Colonic mucosa (tissue), 4 donors: ENCODE measurements at places on chromosomes 2 and 18. TPM values are rescaled to one million over a fixed set of nuclear protein-coding genes. Genes with fewer than 3 reads are reported as not detected.

The CIDEA gene
- not detected for total RNA-seq

The TSGA10 gene
- 6.6 TPM for total RNA-seq

The ANKRD30BL gene
- total RNA-seq: not detected

The ACKR3 gene
- total RNA-seq: 3.5 TPM

The NDUFS1 gene
- 200 TPM for total RNA-seq

The LAMA1 gene
- 7.7 TPM for total RNA-seq

The CERKL gene
- total RNA-seq: 0.24 TPM

The UGT1A4 gene
- 0.93 TPM for total RNA-seq

The IL1A gene
- 0.45 TPM for total RNA-seq

The AKAIN1 gene
- not detected for total RNA-seq

The IRS1 gene
- total RNA-seq: 9.5 TPM

The MOGAT1 gene
- not detected for total RNA-seq

The CELF4 gene
- total RNA-seq: 1.4 TPM

The CCDC68 gene
- total RNA-seq: 22.3 TPM

The TCF4 gene
- total RNA-seq: 9.8 TPM

The PSTPIP2 gene
- 3.0 TPM for total RNA-seq

The FOXD4L1 gene
- total RNA-seq: not detected

The GCA gene
- total RNA-seq: 30.9 TPM

The IL1RL1 gene
- total RNA-seq: 2.1 TPM

The MAP2 gene
- total RNA-seq: 1.4 TPM

The COL3A1 gene
- 260 TPM for total RNA-seq

The MC5R gene
- not detected for total RNA-seq

The KCNG3 gene
- 2.5 TPM for total RNA-seq

The PPP4R3B gene
- total RNA-seq: 81.1 TPM

The GALNT14 gene
- total RNA-seq: 0.45 TPM

The ALPP gene
- 0.11 TPM for total RNA-seq

The GYPC gene
- total RNA-seq: 7.1 TPM

The RNU2-63P gene
- 5.7 TPM for total RNA-seq

The GRHL1 gene
- 1.6 TPM for total RNA-seq

The GULP1 gene
- 10.4 TPM for total RNA-seq

The PLEK gene
- 5.1 TPM for total RNA-seq

The SPDYA gene
- total RNA-seq: 0.42 TPM

The WDR75 gene
- total RNA-seq: 19.0 TPM

The UNC50 gene
- total RNA-seq: 29.9 TPM

The ASXL3 gene
- 1.7 TPM for total RNA-seq

The PTH2R gene
- total RNA-seq: not detected

The CD207 gene
- 0.21 TPM for total RNA-seq

The CD226 gene
- 1.0 TPM for total RNA-seq

The LOXHD1 gene
- total RNA-seq: not detected

The PJVK gene
- total RNA-seq: 1.8 TPM

The MARCO gene
- total RNA-seq: 0.77 TPM

The ANXA4 gene
- 324 TPM for total RNA-seq

The FAM110C gene
- 20.1 TPM for total RNA-seq

The AQP4 gene
- total RNA-seq: 0.16 TPM
